ENCODE measurements at places on chromosomes 12 and 14.

GRCh38 chr14:106605548-106606448 lies 1079.4 kb downstream of the TMEM121 start:
- DNase-seq, result peak; percentile 6

DNA sequence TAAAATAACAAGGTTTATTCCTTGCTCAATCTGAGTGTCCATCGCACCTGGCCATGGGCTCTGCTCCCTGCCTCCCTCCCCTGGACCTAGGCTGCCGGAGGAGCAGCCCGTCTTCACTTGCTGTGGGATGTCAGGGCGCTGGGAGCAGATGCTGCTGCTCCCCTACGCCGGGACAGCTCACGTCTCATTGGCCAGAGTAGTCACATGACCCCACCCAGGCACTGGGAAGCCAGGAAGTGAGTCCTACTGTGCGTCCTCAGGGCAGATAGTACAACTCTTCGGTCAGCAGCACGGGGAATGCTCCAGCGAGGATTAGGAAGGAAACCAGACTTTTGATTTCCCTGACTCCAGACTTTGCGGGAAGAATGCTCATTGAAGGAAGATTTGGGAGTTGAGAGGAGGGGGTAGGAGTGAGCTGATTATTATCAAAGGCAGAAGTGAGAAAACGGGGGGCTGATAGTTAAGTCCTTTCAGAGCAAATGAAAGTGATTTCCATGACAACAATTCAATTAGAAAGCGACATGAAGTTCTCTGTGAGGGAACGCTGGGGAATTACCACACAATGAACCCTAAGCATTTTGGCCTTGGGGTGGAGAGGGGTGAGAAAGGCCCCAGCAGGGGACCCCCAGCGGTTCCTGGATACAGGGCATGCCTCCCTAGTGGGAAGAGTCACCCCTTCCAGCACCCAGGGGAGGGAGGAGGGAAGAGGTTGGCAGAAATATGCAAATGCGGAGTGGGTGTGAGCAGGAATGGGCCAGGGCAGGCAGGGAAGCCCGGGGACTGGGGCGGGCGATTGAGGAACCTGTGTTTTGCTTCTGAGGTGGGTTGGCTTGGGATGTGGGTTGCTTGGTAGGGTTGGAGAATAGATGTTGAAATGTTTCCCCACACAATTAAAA lies 215.5 kb downstream of the AACS start:
- no peak for DNase-seq

GRCh38 chr12:2118061-2118460 lies 65.3 kb downstream of the CACNA1C start:
- no peak for DNase-seq

DNA sequence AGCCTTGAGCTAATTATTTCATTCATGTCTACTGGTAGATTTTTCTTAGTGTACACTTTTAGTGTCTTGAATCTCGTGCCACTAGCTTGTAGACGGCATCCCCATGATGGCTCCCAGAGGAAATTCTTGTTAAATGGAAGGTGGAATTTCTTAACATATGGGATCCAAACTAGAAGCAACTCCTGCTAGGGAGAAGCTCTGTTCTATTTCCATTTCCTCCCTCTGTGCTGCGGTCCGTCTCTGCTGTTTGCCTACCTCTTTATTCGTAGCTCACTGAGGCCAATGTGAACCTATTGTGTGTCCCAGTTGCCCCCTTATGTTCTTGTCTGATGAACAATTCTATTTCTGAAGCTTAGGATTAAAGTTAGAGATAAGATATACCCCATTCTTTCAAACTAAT lies 588 bp downstream of the PIK3C2G start:
- no peak for DNase-seq

- DNase-seq, result no peak
Measured at GRCh38 chr12:1851151-1851701, 30.9 kb downstream of the LRTM2 start.

Data from H54 (cell line).